Dermis blood vessel endothelial cell (primary cell): ENCODE measurements at places on chromosomes 6 and 20. TPM values are rescaled to one million over a fixed set of nuclear protein-coding genes. Genes with fewer than 3 reads are reported as not detected.

GRCh38 chr6:84280030-84280429 is 52.6 kb upstream of the CEP162 start:
- no peak for DNase-seq

The TMEM30A gene
- total RNA-seq: 282 and 305 TPM in 2 replicates

DNA sequence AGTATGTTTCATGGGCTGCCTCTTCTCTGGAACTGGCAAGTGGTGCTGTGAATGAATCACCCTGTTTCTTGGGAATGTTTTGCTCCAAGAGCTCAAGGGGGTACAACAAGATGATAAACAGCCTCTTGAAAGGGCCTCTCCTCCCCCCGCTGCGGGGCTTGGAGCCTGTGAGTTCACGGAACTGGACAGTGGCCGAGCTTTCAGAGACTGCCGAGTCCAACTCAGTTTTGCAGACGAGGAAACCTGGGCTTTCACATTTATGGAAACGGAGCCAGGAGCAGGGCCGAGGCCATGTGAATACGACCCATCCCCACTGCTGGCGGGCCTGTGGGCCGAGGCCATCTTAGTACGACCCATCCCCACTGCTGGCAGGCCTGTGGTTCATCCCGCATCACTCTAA is 18.2 kb upstream of the SRC start:
- DNase-seq: no peak

The FHL5 gene
- total RNA-seq: not detected in 2 replicates

The PRKN gene
- 0.34 and 0.56 TPM in 2 replicates for total RNA-seq

DNA sequence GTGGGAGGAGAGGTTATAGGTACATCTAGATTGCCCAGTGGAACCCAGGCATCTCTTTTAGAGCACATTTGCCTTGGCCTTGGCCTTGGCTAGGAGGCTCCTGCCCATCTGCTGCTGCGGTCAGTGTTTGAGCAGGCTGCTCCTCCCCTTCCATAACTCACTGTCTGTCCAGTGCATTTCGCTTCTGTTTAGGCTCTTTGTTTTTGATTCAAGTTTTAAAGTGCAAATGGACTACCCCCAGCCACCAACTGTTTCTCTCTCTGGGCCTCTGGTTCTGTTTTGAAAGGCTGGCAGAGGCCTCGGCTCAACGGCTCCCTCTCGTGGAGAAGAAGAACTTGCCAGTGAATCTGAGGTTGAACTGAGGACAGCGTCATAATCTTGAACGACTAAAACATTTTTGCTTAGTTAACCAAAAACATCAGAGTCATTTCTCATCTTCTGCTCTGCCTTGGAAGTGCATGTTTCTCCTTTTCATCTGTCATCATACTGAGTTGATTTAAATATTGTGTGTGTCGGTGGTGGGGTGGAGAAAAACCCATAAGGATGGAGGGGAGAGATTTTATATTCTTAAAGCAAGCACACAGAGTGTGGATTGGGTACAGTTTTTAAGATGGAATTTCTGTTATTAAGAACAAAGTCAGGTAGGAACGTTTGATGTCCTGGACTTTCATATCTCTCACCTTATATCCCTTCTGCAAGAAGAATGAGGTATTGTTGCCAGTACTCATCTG is 171.4 kb downstream of the DTNBP1 start:
- DNase-seq: peak; percentile 78

- peak; percentile 17 for DNase-seq
Measured at GRCh38 chr6:75171986-75172385, 33.9 kb downstream of the COL12A1 start.

DNA sequence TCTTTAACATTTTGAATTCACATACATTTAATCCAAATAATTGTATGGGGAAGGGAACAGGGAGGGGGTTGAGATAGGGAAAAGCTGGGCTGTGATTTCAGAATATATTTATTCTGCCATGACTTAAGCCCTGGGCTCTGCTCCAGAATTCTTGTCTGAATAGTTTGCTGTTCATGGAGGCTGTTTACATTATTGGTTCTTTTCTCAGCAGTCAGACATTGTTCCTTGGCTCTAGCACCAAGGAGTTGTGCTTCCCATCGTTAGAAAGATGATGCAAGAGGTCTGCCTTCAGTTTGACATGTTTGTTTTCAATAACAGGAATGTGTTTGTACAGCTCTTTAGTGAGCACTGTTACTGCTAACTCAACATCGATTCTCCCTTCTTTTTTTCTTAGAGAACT is 198.8 kb upstream of the CDYL start:
- DNase-seq: peak; percentile 69

The ECT2L gene
- not detected in 2 replicates for total RNA-seq

DNA sequence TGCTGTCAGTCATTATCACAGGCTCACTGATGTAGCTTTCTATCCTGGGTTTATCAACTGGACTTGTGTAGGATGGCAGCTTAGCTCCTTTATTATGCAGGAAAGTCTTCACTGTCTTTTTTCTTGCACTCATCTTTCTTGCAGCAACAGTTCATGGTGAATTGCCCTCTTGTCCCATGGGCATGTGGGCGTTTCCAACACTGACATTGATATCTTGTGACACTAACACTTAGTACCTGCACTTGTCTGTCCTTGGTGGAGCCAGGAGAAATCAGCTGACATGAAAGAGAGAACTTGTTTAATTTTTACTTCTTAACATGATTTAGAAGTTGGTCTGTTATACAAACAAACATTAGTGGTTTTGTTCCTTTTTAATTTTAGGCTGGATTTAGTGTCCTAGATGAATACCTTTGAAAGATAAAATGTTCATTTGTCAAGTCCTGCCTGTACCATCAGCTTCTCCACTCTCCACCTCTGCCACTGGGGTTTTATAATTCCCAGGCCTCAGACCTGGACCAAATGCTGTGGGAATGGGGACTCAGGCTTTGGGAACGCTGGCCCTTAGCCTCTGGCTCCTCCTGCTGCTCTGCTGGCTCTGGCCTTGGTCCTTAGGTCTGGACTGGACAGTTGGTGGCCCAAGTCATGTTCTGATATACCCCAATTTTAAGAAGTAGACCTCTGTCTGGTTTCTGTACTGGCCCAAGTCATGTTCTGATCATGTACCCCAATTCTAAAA is 161.0 kb upstream of the LAMP5 start:
- DNase-seq: no peak

- no peak for DNase-seq
Measured at GRCh38 chr20:25278636-25279361, 30.9 kb downstream of the PYGB start.

The SGK2 gene
- total RNA-seq: 0.23 and 0.34 TPM in 2 replicates

The TBX18 gene
- total RNA-seq: 0.68 and 1.7 TPM in 2 replicates

- DNase-seq: no peak
Measured at GRCh38 chr6:44956396-44956795, 371.7 kb upstream of the RUNX2 start.

- peak; percentile 32 for DNase-seq
Measured at GRCh38 chr20:36745234-36745926, 510 bp downstream of the NDRG3 start.

GRCh38 chr6:139446138-139446715 is 71.8 kb upstream of the CITED2 start:
- no peak for DNase-seq

The FAM209B gene
- 0.33 TPM in 1 of 2 replicates, not detected in the other for total RNA-seq

GRCh38 chr20:58618351-58619076 is 32.6 kb upstream of the STX16 start:
- DNase-seq: no peak

GRCh38 chr6:126015863-126016262 is 29.5 kb downstream of the TRMT11 start:
- no peak for DNase-seq

DNA sequence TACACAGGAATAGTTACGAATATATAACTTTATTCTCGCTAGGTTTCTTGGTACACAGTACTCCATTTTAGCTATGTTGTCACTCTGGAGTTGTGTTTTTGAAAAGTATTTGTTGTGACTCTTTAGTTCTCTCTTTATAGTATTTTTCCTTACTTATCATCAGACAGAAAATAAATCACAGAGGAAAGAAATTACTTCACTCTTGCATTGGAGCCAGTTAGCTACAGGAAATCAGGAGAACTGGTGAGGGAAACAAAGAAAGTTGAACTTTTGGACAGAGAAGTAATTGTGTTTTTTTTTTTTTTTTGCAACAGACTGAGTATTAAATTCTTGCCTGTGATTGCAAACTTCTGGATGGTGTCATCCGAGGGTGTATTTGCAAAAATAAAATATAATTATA is 33.9 kb downstream of the DSE start:
- no peak for DNase-seq

The EYA4 gene
- total RNA-seq: under 0.01 and 0.09 TPM in 2 replicates

The NPBWR2 gene
- not detected in 2 replicates for total RNA-seq

DNA sequence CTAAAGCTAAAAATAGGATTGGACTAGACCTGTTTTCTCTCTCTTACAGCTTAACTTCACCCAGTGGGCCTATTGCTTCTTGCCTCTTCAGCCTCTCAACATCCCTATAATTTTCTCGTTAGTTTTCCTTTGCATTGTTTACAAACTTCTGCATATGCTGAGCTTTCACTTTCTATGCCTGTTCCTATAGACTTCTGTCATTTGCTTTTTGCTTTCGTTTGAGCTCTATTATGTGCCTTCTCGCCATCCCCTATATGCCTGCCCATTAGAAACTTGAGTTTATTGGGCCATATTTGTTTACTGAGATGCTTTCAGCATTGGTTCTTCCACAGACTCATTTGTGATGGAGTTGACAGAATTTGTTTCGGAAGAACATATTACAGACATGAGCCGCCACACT is 40.9 kb downstream of the NCOA7 start:
- DNase-seq: no peak

GRCh38 chr6:116369964-116370759 is 585 bp upstream of the DSE start:
- DNase-seq: no peak

GRCh38 chr6:129120856-129121638 is 238.1 kb downstream of the LAMA2 start:
- no peak for DNase-seq

GRCh38 chr6:164792666-164793065 is 516.7 kb downstream of the C6orf118 start:
- DNase-seq: no peak

The MRAP2 gene
- 2.7 and 3.1 TPM in 2 replicates for total RNA-seq

DNA sequence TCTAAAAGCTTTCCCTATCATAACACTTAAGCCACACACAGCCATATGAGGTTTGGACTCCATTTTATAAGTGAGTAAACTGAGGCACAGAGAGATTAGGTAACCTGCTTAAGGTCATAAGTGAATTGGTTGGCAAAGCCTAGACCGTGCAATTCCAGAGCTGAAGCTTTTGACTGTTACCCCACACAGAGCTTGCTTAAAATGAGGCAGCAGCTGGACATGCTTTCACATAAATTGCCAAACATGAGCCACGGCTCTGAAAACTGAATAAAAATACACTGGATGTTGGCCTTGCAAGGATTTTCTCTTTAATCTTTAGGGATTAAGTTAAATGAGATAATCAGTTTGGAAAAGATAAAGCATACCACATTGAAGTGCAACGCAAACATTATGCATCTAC is 2.5 kb downstream of the RIPOR2 start:
- DNase-seq: no peak

The PARD6B gene
- total RNA-seq: 0.28 and 0.85 TPM in 2 replicates

GRCh38 chr6:130831607-130832006 is 4.4 kb downstream of the SMLR1 start:
- DNase-seq: no peak

The COL19A1 gene
- not detected in 2 replicates for total RNA-seq

- peak; percentile 11 for DNase-seq
Measured at GRCh38 chr6:89559487-89559886, 79.1 kb downstream of the LYRM2 start.

DNA sequence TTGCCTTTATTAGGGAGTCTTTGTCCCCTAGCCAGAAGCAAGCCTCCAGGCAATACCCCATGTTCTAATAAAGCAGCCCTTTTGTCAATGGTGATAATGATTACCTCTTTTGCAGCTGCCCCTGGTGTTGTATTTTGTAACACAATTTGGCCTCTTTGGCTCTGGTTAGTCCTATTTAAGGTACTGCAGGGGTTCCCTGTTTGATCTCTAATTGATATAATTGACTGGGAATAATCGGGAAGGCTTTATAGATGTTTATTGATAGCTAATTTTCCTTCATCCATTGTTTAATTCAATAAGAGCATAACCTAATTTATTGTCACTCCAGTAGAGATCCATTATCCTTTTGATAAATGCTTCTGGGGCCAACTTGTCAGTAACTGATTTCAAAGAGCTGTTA is 537.2 kb downstream of the PKHD1 start:
- DNase-seq: no peak

DNA sequence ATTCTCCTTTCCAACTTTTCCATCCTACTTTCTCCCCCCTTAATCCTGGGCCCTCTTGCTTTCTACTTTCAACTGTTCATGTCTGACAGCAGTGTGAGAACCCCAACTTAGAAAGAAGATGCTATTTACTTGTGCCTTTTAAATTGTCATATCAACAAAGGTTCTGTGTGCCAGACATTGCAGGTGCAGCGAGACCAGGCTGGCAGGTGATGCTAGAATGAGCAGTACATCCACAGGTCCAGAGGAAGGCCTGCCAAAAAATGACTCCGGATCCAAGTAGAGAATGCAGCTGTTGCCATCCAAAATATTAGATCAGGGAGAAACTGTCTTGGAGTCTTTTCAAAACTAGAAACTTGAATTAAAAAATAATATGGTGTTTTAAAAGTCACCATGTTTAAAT is 510.5 kb downstream of the LMBRD1 start:
- no peak for DNase-seq

DNA sequence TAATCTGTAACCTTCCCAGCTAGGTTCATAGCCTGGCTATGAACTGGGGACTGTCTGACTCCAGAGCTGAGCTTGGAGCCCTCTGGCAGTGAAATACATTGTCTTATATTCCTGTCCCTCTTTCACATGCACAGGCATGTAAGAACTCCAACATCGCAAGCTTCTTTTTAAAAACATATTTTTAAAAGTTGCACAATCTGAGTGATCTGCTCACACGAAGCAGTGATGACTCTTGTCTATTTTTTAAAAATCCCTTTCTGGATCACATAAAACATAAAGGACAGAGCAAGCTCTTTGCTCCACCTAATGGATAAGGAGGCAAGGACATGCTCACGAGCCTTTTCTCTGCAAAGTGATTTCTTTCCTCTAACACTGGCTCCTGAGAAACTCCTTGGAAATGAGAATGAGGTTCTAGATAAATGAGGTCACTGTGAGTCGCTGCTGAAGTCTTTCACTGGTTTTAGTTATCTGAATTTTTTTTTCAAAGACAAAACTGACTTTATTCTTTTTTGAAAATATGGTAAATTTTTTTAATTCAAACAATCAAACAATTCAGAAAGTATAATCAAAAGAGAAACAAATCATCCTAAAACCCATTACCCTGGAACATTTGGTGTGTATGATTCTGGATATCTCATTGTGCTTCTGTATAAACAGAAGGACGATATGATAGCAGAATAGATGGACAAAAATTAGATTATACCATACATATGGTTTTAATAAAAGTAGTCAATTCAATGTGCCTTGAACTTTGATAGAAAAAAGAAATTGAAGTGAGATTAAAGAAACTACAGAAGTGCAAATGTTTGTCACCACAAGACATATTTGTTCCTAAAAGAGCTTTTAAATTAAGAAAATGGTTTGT is 30.8 kb downstream of the IL20RA start:
- peak; percentile 54 for DNase-seq
